ENCODE measurements at places on chromosomes 4 and X.

DNA sequence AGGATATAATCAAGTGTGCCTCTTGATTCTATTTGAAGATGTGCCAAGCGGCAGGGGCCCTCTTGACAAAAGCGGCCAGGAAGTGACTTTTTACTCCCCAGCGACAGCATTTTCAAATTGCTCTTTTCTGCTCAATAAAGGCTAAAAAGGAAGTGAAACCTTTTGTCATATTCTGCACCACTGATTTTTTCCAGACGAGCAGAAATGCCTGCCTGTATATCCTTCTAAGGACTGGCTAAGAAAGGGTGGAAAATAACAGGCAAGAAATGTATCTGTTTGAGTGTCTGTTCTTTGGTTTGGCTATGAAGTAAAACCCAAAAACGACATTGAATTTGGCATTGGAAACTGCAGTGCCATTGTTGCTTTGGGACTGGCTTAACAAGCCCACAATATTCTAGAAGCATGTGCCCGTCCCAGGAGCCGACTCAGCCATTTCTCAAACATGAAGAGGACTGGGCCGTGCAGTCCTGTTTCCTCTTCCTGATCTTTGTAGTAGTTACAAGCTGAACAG is 25.4 kb downstream of the TMSB4X start:
- DNase-seq = peak; percentile 48

GRCh38 chr4:155143512-155143911 is 64.9 kb upstream of the NPY2R start:
- DNase-seq = no peak

DNA sequence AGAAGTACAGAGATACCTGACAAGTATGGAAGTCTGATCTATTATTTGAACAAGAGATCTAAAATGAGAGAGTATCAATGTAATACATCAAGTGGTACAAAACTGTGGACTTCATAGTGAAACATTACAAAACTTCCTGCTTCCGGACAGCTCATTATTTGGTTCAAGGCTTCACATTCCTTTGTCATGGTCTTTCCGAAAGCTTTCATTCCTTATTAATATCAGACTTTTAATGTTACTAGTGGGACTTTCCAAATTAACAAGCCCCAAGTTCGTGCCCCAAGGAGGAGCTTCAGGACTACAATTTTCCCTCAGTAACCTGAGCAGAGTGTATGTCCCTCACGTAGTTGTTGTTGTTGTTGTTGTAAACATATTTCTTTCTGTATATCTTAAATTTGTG is 1.2 kb downstream of the CHIC2 start:
- no peak for DNase-seq

DNA sequence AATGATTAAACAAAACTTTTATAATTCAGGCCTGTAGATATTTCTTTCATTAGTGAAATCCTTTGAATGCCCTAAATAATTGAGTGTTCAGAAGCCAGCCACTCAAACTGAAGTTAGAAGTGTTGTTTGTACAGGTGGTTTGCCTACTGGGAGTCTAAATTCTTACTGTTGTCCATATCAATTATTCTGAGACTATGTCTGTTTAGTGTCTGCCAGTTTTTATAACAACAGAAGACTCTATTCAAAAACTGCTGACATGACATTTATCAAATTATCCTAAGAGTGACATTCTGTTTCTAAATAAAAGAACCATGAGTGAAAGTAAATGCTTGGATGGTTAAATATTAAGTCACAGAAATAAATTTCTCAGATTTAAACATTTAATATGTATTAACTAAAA is 375.1 kb downstream of the FAT4 start:
- no peak for DNase-seq

DNA sequence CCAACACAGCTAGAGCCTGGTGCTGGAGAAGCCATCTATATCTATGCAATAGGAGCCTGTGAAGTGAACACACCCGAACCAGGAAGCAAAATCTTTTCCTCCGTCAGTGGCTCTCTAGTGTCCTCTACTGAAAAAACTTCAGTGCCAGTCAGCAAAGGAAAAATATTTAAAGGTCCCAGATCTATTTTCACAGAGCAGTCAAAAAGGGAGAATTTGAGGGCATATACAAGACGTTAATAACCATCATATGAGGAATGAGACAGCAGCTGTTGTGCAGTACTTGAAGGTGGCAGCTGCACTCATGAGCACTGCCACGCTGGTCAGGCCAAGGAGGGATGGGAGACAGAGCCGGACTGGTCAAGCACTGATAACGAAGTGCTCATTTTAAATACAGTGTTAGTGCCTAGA is 14.4 kb downstream of the MCUB start:
- DNase-seq = no peak

DNA sequence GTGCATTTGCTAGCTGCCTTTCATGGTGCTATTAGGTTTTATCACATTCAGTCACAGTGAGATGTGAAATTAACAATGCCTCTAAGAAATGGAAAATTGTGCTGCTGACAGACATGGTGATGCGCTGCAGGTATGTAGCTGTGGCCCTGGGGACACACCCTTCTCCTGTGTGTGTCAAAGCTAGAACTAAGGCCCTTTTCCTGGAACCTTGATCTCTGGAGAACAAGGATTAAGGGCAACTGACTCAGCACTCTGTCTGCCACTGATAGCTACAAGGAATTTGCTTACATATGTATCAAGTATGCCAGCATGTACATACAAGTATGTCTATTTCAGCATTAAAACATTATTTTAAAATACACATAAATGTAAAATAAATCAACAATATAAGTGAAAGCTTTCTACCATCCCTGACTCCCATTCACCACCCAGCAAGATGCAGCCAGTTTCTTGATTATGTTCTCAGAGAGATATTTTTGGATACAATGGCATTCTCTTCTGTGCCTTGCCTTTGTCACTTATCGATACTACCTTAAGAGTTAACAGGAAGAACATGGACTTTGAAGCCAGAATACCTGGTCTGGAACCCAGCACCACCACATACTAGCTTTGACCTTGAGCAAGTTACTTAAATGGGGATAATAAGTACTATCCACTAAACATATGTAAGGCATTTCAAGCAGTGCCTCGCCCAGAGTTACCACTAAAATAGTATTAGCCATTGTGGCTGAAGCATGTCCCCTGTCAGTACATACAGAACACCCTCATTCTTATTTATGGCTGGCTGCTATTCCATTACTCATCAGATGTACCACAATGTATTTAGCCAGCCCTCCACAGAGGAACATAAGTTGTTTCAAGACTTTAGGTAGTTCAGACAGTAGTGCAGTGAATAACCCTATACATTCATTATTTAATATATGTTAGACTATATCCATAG is 68.5 kb downstream of the NPNT start:
- no peak for DNase-seq

GRCh38 chr4:187236209-187236890 is 512.7 kb upstream of the FAT1 start:
- no peak for DNase-seq

- no peak for DNase-seq
Observed at GRCh38 chr4:24809815-24810405, 14.5 kb downstream of the SOD3 start.

DNA sequence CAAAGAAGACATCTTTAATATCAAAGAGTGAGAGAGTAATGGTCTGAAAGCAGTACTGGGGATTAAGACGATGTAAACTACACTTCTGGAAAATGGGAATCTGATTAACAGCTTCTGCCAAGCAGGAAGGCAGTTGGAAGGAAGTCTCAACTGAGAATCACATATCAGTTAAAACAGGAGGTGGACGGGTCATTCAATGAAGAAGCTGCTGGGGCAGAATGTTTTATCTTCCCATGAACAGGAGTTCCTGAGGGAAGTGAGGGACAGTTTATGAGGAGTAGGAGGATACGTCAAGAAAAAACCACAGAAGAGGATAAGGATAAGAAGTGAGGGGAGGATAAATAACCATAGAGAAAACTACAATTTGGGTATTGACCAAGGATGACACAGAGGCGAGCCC is 38.7 kb upstream of the MAGEA10 start:
- DNase-seq = no peak

DNA sequence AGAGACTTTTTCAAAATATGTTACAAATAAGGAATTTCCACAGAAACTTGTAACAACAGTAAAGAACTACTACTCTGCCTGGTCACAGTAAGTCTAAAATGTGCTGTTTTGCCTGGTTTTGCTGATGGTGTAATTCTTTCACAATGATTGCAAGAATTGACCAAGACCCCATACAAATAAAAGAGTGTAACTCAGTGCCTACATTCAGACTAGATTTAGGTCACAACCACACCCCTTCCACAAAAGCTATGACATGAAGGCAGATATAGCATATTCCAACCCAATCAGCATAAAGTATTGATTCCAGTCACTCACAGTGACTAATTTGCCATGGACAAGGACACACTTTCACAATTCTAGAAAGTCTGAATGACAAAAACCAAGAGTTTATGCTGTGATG is 53.7 kb upstream of the TMPRSS11F start:
- no peak for DNase-seq

GRCh38 chr4:146269228-146269653 is 54.9 kb downstream of the REELD1 start:
- no peak for DNase-seq

GRCh38 chr4:48958582-48958981 is 27.5 kb upstream of the CWH43 start:
- no peak for DNase-seq

- no peak for DNase-seq
Observed at GRCh38 chr4:25792200-25792791, 70.5 kb downstream of the SEL1L3 start.

DNA sequence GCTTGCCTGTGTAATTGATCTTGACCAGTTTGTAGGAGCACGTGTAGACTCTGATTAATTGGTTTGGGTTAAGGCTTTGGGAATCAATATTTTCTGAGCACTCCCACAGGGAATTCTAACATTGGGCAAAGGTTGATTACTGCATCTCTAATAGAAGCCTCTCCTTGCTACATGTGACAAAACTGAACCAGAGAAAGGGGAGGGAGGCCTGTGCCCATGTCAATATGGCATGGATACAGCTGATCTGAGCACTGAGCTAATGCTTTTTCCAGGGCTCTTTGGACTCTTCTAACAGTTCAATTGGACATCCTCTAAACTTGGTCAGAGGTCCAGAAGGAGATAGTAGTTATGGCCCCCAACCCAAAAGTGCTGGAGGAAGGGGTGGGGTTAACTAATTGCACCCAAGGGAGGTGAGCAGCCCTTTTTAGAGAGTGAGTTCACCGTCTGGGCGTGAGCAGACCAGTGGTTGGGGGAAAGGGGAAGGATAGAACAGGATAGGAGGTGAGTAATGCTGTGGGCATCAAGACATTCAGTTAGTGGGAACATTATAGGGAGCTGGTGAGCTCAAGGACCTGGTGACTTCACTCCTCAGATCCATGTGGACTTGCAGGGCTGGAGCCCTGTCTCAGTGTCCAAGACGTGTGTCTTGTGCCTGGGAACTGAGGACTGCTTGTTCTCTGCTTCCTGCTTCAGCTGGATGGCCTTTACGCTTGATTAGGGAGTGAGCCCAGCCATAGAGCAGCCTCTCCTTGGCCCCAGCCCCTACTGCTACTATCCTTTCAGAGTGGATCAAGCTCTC is 22.8 kb downstream of the MSN start:
- no peak for DNase-seq

- no peak for DNase-seq
Observed at GRCh38 chr4:4655901-4656300, 114.1 kb upstream of the STX18 start.

GRCh38 chrX:24260842-24261550 is 52.9 kb downstream of the SUPT20HL2 start:
- DNase-seq = no peak

DNA sequence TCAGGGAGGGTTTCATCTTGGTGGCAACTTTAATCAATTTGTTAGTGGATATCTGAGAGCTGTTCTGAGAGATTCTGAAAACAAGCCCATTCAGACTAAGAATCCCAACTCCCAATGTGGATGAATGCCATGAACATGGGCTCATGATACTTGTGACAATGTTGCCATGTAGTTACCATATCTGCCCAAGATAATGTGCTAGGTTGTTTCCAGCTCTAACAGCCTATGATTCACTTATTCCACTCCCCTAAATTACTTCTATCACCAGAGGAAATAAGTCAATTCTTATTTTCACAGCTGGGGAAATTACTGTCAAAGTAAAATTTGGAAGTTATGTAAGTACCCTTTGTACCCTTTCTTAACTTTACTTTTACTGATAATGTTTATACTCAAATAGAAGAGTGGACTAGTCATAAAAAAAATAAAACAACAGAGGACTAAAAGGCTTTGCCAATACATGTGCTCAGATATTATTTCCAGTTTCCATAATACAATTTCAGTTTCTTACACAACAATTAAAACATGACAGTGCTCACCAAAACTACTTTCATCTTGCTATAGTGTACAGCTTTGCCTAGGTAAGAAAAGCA is 1101.7 kb upstream of the INTU start:
- no peak for DNase-seq

DNA sequence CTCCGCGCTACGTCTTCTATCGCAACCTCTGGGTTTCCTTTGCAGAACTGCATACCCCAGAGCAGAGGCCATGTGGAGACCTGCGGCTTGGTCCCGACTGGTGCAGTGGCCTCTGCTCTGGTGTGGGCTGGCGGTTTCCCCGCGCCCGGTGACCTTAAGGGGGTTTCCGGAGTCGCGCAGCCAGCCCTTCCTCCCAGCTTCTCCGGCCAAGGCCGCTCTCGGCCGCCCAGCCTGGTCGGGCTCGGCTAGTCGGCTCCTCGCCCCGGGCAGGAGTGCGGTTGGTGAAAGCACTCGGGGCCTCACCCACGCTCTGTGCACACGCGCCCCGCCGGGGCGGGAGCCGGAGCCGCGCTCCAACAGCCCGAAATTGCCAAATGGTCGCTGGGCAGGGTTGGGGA is 84.9 kb downstream of the BCOR start:
- DNase-seq = no peak

GRCh38 chrX:38357747-38358673 is 5.6 kb downstream of the OTC start:
- DNase-seq = no peak
